ENCODE measurements at places on chromosomes 5 and 9.

- DNase-seq: no peak
Observed at GRCh38 chr5:143428738-143429420, 25.4 kb upstream of the NR3C1 start.

DNA sequence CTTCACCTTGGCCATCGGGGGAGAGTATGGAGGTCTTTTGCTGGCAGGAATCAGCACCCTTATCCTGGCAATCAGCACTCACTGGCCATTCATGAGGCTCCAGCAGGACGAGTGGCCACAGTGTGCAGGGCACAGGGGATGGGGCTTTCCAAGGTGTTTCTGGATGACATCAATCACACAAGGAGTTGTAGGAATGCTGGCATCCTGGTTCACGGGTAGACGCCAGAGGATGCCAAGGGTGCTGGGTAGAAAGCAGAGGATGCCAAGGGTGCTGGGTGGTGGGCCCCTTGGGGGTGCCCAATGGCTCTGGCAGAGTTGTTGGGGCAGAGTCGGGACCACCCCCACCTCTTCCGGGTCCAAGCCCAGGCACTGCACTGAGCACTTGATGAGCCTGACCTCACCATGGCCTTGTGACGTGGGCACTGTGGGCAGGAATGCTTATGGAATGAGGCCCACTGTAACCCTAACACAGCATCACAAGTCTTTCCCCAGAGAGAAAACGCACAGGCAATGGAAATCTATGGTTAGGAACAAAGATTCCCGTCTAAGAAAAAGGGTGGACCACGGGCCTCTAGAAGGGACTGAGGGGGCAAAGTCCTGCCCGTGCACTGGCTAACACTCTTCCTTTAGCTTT is 29.1 kb downstream of the CEL start:
- no peak for DNase-seq

DNA sequence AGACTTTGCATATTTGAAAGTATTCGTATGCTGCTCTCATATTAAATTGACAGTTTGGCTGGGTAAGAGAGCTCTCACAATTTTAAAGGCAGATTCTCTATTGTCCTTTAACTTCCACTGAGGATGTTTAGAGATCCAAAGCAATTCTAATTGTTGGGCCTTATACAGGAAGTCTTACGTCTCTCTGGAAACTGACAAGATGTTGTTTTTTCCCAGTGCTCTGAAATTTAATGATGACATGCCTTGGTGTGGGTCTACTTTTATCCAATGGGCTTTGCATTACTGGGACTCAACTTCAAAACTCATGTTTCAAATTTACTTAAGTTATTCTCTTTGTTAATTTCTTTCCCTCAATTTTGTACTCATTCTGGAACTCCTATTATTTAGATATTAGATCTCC is 191.5 kb downstream of the SNX18 start:
- DNase-seq: no peak

- no peak for DNase-seq
Observed at GRCh38 chr5:32471784-32472183, 27.2 kb upstream of the ZFR start.

DNA sequence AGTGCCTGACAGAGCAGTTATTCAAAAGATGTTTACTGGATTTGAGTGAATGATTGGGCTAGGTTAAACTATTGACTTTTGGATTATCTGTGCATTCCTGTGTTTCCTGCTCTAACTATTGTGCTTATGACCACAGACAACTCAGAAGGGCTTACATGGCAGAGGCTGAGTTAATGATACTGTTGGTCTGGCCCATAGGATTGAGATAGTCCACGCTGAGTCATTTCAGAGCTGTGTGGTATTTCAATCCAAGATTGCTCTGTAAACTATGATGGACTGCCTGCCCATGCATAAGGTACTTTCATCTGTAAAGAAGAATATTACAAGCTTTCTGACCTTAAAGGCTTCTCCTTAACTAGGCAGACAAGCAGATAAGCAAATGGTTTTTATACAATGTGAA is 49.1 kb upstream of the SLIT3 start:
- DNase-seq: no peak
